ENCODE measurements at places on chromosomes 7 and 10.

- no peak for DNase-seq
These were observed 500.8 kb downstream of the PLXNA4 start for GRCh38 chr7:132075515-132075914.

DNA sequence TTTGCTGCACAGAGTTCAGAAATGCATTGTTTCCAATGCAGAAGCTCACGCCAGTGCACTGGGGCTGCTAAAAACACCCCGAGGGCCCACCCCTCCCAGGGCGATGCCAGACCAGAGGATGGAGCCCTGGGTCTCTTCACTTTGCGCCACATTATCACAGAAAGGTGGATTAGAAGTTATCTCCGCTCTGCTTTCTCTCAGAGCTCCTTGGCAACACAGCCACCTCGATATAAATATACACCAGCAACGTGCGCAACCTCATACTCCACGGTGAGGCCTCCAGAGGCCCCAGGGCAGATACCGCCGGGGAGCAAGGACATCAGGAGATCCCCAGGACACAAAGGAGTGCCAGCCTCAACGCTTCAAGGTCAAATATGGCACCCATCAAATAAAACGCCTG, 121.0 kb upstream of the TBX20 start:
- DNase-seq, result no peak

- no peak for DNase-seq
These were observed 35.9 kb upstream of the ITPRID1 start for GRCh38 chr7:31478018-31478417.

DNA sequence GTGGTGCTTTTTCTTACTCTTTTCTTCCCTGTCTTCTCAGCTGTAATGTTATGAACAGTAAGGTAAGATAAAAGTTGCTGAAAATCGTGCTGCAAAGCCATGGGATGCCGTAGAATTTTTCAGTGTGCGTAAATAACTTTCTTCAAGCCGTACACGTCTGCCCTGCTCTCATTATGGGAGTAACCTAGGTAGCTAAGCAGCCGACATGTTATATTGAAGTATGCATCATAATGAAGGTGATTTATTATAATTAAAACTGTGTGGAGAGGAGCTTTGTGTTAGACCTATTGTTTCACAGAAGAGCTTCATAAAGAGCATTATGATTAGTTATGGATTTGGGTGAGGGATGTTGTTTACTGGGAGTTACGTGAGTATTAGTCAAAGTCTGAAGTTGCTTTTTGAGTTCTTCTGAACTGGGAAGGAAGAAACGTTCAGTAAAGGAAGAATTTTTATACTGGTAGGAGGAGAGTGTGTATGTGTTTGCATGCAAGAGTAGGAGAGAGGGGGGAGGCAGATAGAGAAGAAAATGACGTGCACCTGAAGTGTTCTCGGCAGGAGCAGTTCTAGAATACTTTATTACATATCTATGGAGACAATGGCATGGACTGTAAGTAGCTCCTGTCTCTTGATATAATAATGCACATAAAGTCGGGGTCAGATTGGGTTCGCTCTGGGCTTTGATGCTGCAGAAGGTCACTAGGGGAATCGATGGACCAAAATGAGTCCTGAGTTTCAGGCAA, 56.3 kb downstream of the POU6F2 start:
- no peak for DNase-seq

DNA sequence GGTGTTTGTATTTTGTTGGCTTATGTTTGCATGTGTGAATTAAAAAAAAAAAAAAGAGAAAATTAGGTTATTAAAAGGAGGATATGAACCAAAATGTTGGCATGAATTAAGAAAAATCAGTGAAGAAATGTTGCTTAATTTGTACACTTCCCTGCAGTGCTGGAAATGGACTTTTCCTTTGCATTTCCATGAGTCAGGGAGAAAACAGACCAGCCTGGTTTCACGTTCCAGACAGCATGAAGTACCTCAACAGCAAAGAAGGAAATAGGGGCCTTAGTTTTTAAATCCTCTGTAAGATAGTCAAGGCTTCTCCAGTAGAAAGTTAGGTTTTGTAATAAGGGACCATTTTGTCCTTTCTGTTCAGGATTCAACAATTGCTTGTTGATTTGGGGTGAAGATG, 159.7 kb downstream of the CELF2 start:
- DNase-seq, result no peak

DNA sequence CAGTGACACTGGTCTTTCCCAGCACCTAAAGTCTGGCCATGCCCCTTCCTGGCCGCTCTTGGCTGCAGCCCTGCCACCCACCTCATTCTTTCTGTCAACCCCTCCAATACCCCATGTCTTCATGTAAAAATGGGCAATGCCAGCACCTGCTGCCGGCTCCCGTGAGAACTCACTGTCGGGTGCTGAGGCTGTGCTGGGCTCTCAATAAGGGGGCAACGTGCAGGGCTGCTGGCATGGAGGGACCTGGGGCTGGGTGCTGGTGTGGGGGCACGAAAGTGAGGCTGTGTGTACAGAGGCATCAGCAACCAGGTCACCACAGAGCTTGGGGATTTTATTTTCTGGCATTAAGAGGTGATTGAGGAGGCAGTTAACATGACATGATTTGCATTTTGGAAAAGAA, 65.3 kb downstream of the ALOX5 start:
- DNase-seq, result no peak

- no peak for DNase-seq
These were observed 92.4 kb downstream of the GLI3 start for GRCh38 chr7:42144604-42145003.

GRCh38 chr7:80611779-80612178, 26.7 kb upstream of the CD36 start:
- no peak for DNase-seq

DNA sequence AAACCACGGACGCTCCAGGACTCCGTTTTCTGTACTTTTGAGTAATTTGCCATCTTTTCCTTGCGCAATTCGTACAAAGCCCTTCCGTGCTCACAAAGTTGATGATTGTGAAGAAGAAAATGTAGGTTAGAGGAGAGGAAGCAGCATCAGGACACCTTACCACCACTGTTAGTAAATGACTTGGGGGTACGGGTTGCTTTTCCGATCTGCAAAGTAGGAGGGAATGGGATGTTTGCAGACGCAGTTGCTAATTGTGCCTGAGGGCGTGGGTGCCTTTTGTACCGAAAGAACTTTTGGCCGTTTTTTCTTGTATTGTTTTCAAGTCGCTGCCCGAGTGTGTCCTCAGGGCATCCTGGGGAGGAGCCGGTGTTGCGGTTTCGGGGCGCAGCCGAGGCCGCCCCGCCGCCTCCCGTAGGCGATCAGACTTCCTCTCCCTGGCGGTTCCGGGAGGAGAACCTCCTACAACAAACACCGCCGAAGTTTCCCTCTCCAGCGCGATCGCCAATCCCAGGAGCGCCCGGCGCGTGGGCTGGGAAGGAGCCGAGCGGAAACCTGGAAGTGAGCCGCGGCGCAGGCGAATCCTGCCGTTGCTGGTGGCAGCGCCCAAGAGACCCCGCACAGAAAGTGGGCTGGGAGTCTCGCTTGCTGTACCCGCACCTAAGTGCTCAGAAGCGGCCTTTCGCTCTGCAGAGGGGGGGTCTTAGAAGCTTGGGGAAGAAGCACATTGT, 1.0 kb downstream of the PRR15 start:
- no peak for DNase-seq

GRCh38 chr7:28077616-28078015, 103.0 kb downstream of the JAZF1 start:
- DNase-seq, result no peak

- DNase-seq, result no peak
These were observed 456 bp upstream of the DLD start for GRCh38 chr7:107890493-107890961.

GRCh38 chr7:29918850-29919249, 70.8 kb downstream of the SCRN1 start:
- DNase-seq, result no peak

DNA sequence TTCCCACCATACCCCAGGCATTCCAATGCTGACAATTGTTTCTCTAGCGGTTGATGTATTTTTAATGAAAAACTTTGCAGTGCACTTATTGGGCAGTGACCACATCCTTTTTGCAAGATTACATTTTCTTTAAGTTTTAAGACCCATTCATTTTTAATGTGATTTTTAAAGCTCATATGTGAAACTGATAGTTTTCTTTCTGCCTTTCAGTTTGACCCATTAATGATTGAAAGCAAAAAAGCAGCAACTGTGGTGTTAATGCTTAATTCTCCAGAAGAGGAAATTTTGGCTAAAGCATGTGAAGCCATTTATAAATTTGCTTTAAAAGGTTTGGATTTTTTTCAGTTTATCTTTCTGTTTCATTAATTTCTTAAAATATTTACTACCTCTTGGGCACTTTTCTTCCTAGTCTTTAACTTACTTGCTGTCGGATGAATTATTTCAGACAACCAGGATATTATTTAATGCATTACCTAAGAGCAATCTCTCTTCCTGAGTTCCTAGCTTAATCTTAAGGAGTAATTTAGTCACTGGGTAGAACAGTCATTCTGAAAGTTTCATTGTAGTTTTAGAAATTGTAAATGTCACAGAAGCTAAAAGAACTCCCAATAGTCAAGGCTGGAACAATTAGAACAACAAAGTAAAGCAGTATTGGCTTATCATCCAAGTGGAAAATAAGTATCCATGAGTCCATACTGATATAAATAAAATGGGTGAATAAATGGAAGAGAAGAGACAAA, 18.3 kb downstream of the ARMC3 start:
- no peak for DNase-seq

- DNase-seq, result no peak
These were observed 7.1 kb upstream of the ZNF117 start for GRCh38 chr7:64997927-64998391.
